Endothelial cell of umbilical vein (primary cell): ENCODE measurements at places on chromosomes 12 and 14. TPM values are rescaled to one million over a fixed set of nuclear protein-coding genes. Genes with fewer than 3 reads are reported as not detected.

ADCY4 gene
- total RNA-seq, result 84.0 and 87.0 TPM in 2 replicates

MANSC1 gene
- total RNA-seq, result 56.5 and 65.0 TPM in 2 replicates

PTGDR gene
- total RNA-seq, result not detected in 2 replicates

- DNase-seq, result no peak
These were observed 74.4 kb downstream of the NTF3 start for GRCh38 chr12:5506295-5506694.

TMEM132D gene
- not detected in 2 replicates for total RNA-seq

DNA sequence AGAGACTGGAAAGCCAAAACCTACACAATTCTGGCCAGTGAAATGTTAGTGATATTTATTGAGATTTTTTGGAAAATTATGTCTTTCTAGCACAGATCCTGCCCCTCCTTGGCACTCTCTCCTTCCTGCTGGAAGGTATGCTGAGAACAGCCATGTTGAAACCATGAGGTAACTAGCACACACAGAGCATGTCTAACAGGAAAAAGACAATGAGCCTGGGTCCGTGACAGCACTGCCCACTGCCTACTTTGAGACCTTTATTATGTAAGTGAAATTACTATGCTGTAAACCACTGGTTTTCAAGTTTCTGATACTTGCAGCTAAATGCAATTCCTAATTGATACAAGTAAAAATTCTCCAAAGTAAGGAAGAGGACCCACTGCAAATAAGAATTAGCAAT lies 81.6 kb upstream of the SINHCAF start:
- no peak for DNase-seq

C1QL4 gene
- not detected in 2 replicates for total RNA-seq

SLC4A8 gene
- total RNA-seq, result 7.1 and 9.7 TPM in 2 replicates

DNA sequence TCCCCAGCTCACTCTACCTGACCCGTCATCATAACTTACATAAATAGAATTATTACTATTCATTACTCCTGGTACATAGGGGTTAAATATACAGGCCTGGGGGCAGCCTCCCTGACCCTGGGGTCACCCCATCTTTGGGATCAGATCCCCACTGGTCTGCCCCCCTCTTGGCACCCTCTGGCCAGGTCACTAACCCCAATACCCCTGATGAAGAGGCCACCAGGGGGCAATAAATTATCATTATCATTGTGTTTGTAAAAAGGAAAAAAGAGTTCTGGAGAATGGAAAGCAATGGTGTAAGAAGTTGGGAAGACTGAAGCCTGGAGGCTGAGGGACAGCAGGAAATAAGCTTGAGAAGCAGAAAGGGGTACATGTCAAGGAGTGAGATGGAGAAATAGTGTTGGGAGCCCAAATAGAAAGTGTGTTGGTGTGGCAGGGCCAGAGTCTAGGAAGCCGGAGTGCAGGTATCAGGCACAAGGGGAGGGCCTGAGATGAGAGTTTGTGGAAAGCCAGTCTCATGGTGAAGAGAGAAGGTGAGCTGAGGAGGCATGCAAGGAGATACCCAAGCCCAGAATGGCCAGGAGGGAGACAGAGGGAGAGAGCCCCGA lies 6.1 kb upstream of the AAAS start:
- peak; percentile 21 for DNase-seq

DNA sequence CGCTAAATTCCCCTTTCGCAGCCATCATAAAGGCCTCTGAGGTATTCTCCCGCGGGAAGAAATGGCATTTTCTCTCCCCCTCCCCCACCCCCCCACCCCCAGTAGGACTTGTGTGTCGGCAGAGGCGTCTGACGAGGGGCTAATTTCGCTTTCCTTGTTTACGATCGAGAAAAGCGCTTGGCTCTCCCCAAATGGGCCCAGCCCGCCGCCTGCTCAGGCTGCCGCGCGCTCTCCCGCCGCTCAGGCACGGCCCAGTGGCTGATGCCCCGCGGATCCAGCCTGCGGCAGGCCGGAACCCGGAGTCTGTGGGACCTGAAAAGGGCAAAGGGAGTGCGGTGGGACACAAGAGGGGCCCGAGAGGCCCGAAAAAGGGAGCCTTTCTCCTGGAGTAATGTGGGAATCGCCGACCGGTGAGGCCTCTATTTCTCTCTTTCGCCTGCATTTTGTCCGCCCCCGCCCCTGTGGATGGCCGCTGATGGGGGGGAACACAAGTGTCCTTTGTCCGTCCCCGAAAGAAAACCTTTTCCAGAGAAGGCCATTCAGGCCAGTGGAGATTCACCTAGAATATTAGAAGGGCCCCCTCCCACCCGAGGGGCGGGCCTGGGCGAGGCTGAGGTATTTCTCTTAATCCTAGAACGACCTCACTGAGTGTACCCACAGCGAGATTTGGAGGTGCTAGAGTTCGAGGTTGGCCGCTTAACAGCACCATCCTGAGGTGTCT lies 9.0 kb upstream of the HOXC6 start:
- DNase-seq, result no peak

GRCh38 chr12:46725332-46725731 lies 100.5 kb downstream of the SLC38A4 start:
- no peak for DNase-seq

- DNase-seq, result no peak
These were observed 7.5 kb downstream of the WIF1 start for GRCh38 chr12:65113621-65114035.

RAB15 gene
- total RNA-seq, result 24.9 and 26.7 TPM in 2 replicates

PLD4 gene
- 0.05 and 0.11 TPM in 2 replicates for total RNA-seq

GRCh38 chr14:92800525-92800924 lies 6.4 kb downstream of the GOLGA5 start:
- DNase-seq, result no peak

DNA sequence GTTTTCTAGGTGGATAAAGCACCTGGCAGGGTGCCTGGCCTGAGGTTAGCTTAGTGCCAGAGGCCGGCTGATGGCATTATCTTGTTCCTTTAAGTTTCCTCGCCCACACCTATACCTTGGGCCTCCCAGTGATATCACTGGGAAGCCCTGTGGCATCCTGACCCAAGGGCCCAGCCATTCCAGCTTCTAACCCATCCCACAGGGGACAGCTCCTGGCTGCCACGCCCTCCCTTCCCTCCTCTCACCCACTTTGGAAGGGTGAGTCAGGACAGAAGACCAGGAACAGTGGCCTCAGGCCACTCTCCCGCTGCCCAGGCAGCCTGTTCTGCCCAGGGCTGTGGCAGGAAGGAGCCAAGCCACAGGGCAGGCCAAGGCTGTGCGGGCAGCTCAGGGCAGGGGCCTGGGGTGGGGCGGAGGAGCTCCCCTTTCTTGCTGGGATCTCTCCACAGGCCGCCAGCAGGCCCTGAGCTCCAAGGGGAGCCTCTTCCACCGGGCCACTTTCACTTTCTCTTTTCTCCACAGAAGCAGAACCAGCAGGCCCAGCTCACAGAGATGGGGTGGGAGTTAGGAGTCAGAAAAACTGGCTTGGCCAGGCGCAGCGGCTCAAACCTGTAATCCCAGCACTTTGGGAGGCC lies 75.1 kb downstream of the IRF2BPL start:
- peak; percentile 72 for DNase-seq

- DNase-seq, result no peak
These were observed 12.6 kb upstream of the DENND5B start for GRCh38 chr12:31603546-31604009.

USP44 gene
- 1.5 and 3.1 TPM in 2 replicates for total RNA-seq

DNA sequence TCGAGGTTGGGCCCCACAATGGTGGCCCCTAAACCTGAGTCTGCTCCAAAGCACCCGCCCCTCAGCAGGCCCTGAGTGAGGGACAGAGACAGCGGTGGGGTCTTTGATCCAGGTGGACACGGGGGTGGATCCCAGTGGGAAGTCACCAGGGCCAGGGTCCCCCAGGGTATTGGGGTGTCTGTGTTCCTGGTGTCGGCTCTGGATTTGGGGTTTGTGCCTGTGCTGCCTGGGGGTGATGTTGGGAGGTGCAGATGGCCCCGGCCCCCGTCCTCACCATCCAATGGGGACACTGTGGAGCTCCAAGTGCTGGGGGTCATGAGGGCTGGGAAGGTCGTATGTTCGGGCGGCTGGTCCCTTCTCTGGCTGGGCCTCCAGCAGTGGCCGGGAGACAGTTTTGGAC lies 354.2 kb downstream of the TMEM121 start:
- DNase-seq, result no peak

- DNase-seq, result no peak
These were observed 68.2 kb downstream of the DAD1 start for GRCh38 chr14:22520796-22521195.

DNA sequence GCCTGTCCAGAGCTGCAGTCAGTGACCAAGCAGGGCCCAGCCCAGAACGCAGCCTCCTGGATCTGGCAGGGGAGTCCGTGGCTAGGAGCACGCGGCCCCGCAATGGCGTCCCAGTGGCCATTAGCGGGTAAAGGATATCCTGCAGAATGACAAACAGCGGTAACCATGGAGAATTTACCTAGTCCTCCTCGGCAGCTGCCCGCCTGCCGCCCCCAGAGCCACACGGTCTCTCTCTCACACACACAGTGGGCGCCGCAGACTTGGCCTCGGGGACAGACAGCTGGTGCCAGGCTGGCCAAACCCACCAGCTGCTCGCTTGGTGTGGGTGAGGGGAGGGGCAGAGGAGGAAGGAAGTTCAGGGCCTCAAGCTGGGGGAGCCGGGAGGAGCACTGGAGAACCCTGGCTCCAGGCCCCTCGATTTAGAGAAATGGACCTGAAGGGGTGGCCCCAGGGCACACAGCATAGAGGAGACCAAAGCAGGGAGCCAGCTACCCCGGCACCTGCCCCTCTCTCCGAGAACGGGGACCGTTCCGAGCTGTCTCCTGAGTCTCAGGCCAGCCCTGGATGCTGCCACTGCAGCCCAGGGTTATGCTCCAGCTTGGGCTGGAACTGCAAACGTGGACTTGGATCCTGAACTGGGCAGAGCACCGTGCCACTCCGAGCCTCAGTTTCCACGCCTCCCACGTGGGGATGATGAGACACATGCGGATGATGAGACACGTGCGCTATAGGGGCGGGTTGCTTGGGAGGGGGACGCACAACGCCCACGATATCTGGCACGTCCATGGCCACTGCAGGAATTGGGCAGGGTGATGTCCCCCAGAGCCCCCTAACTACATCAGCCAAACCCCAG lies 3.4 kb downstream of the CDK2AP1 start:
- DNase-seq, result peak; percentile 39

DNA sequence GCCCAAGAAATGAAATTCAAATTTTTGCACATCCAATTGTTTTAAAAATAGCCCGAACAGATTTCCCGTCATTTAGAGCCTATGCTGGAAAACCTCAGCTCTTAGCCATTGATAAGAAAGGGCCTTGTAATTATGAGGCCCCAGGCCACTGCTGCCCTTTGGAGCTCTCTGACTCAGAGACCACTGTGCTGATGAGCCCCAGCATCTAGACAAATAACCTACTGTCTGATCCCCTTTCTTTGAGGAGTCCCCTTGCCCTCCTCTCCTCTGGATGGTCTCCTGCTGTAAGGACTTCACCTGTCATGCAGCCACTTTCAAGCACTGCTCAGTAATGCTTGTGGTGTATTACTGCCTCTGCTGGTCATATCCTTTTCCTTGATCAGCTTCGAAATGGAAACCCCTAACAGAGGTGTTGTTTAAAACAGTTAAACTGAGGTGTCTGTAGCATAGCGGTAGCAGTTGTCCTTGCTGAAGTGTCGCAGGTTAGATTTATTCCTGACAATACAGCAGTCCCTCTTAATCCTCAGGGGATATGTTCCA lies 159.9 kb upstream of the SRRM4 start:
- DNase-seq, result no peak

GRCh38 chr12:33047666-33048065 lies 151.1 kb upstream of the PKP2 start:
- DNase-seq, result no peak

- no peak for DNase-seq
These were observed 84.8 kb downstream of the STON2 start for GRCh38 chr14:81315341-81315740.

- DNase-seq, result no peak
These were observed 91.0 kb upstream of the MON2 start for GRCh38 chr12:62375603-62376002.

KCNK10 gene
- not detected in 2 replicates for total RNA-seq

KRT78 gene
- total RNA-seq, result not detected in 2 replicates

PMEL gene
- 0.42 and 0.51 TPM in 2 replicates for total RNA-seq

- no peak for DNase-seq
These were observed 172.7 kb downstream of the FUT8 start for GRCh38 chr14:65585216-65585615.

DNA sequence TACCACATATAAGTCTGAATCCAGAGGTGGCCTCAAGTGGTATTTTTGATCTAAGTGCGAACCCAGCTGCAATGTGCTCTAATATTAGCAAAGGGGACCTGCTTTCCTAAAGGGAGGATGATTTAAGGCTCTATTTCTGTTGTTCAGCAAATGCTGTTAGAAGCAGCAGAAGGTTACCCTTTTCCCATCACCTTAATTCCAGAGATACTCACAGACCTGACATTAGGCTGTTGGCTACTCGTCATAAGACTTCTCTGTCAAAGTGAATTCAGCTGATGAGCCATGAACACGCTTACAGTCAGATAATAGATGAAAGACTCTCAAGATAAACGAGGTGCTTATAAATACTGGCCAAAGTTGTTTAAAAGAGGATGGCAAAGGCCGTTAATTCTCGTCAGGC lies 308.7 kb upstream of the DDHD1 start:
- DNase-seq, result no peak

DNA sequence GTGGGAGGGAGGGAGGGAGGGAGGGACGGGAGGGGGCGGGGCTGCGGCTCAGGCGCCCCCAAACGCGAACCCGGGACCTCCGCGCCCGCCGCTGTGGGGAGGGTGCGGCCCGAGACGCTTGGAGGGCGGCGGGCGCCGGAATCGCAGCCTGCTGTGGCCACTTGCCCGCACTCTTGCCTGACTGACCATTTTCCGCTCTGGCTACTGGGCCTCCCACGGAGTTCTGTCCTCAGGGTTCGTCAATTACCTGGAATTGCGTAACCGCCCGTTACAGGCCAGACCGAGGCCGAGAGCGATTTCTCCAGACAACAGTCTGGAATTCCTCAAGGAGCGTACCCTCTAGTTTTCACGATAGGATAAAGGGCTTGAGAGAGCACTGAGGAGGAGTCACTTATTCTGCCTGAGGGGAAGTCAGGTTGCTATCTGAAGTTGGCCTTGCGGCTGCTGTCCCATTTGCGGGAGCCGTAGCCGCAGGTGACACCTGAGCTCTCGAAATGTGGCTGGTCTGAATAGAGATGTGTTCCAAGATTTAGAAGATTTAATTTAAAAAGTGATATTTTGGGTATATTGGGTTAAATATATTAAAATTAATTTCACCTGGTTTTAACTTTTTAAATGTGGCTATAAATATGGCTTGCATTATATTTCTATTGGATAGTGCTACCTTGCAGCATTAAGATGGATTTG lies 446 bp upstream of the ZNF641 start:
- DNase-seq, result peak; percentile 53

KERA gene
- total RNA-seq, result not detected in 2 replicates

DNA sequence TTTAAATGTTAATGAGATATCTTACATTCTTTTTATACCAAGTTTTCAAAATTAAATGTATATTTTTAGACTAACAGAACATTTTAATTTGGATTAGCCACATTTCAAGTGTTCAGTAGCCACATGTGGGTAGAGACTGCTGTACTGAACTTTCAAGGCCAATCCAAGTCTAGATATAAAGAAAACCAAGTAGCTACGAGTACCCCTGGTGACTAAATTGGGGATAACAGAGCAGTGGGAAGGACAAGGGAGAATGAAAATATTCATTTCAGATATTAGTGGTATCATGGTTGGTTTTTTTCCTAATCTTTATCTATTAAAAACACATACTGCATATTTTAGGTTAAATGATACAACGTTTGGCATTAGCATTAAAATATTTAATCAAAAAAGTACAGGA lies 69.4 kb upstream of the RHOJ start:
- DNase-seq, result peak; percentile 15

PLCZ1 gene
- total RNA-seq, result not detected in 2 replicates

EGLN3 gene
- total RNA-seq, result 0.14 and 0.20 TPM in 2 replicates

- DNase-seq, result no peak
These were observed 89.1 kb downstream of the BEGAIN start for GRCh38 chr14:100498068-100498467.
